ENCODE measurements at places on chromosomes 5 and 9.

- no peak for DNase-seq
Measured at GRCh38 chr5:154538492-154538891, 60.5 kb upstream of the HAND1 start.

DNA sequence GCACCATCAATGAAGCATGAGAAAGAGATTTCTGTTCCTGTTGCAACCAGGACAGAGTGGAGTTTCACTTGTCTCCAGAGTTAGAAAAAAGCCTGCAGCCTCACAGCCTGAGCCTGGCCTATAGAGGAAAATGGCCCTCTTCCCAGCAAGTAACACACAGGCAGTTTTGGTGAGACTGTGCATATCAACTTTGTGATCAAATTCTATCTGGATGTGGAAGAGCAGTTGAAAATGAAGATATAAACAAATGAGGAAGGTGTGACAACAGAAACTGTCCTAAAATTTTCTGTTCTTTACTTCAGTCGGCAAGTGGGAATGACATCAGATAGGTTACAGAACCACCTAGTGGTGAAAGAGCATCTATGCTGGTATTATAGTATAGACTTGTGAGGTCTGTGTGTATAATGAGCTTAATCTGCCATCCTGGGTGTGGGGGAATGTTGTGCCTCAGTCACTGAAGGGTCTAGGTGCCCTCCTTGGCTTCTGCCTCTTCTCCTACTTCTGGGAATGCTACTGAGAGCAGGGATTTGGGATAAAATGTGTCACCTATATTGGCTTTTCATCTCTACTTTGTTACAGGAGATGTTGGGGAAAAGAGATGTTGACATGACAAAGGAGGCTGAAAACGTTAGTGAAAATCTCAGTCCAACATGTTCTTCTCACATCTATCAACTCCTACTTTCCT is 28.2 kb downstream of the YIPF5 start:
- DNase-seq, result peak; percentile 64

GRCh38 chr9:119736491-119737454 is 367.5 kb upstream of the BRINP1 start:
- DNase-seq, result no peak

- peak; percentile 55 for DNase-seq
Measured at GRCh38 chr9:88106492-88106891, 31.8 kb downstream of the SPATA31C2 start.

DNA sequence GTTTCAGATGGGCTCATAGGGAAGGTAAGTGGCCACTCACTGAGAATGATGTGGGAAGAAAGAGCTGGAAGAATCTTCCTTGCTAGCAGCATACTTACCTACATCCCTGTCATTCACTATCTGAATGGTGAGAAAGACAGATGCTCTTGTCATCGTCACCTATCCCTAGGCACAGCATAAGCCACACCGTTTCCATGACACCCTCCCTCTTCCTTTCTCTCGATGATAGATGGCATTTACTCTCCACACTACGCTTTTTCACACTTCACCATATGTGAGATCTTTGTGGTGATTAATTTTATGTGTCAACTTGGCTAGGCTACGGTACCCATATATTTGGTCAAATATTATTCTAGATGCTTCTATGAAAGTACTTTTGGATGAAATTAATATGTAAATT is 44.4 kb upstream of the FER start:
- no peak for DNase-seq

DNA sequence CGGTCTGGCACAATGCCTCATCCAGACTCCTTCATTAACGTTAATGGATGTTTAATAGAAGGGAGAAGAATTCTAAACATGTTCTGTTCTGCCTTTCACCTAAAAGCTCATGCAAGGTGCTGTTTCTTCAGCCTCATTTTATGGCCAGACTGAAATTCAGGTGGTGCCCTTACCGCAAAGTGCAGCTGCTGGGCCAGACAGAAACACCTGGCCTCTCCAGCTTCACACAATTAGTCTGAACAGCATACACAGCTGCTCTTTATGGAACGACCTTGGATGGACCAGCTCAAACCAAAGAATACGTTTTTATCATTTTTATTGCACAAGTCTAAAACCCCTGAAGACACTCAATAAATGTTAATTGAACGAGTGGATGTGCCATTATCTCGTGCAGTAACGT is 4.6 kb downstream of the SNCAIP start:
- no peak for DNase-seq

DNA sequence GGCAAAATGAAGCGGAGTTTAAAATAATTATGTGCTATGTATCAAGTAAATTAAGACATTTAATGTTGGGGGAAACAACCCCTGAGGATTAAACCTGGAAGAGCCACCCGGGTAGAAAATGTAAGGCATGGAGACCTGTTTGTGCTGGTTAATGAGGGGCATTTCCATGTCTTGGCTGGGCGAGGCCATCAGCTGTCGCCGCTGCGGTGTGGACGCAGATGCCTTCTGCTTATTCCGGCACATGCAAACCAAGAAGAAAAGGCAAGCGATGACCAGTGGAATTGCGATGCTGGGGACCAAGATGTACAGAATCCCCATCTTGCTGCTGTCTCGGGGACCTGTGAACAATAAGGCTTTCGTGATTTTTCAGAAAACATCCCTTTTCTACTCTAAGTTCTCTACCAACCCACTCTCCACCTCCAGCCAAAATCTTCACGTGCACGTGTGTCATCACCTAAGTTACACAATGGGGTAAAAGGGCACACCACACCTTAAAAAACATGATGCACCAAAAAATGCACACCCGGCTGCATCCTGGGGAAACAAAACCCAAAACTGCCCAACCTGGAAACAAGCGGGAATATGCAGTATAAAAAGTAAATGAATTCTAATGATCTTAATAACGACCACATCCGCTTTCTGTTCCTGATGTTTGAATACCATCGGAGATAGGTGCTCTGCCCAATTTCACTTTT is 223.5 kb downstream of the ROR2 start:
- no peak for DNase-seq

DNA sequence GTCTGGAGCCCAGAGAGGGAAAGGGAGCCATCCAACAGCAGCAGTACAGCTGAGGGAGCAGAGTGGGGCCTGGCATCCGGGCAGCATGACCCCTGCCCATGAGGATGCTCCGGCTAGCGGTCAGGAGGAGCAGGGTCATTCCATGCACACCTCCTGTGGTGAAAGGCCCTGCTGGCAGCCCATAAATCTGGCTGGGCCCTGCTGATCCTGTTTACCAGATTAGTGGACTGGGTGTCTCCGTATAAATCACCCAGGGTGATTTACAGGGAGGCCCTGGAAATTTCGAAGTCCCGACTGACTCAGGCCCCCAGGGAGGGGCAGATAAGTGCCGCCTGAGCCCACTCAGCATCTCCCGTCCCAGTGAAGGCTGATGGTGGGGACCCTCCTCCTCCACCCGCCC is 117.6 kb upstream of the HAND1 start:
- DNase-seq, result no peak

- DNase-seq, result no peak
Measured at GRCh38 chr9:93460689-93461413, 7.5 kb upstream of the FAM120AOS start.

- no peak for DNase-seq
Measured at GRCh38 chr5:64514612-64515011, 8.8 kb downstream of the RGS7BP start.

DNA sequence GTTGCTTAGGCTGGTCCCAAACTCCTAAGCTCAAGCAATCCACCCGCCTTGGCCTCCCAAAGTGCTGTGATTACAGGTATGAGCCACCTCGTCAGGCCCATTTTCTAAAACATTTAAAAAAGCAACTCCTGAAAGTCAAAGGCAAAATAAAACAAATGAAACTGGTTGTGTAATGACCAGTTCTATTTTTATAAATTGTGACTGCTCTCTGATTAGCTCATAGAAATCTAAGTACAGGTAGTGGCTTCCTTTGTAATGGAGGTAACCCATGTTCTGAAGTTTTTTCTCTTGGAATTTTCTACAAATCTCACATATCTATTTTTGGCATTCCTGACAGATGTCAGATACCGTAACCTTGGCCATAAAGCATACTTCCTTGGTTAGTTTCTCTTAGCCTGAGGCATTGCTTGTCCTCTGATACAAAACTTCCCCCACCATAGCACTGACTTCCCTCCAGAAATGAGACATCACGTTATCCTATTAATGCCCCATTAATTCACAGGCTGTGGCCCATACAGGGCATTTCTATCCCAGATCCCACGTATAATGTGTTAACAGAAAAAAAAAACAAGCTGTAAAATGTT is 14.1 kb upstream of the AK3 start:
- DNase-seq, result no peak

- no peak for DNase-seq
Measured at GRCh38 chr5:64775291-64775690, 6.6 kb downstream of the CWC27 start.

DNA sequence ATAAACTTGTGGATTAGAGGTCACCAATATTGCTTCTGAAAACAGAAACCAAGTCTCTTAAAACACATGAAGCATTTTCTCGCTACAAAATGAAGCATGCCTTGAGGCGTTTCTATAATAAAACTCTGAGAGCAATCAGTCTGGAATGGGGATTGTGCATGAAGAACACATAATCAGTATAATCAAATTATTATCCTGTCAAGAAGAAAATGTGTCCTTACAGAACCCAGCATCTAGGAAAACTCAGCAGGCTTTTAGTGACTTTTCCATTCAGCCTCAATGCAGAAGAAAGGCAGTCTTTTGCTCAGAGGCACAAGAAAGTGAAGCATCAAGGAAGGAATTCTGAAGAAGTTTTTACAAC is 121.9 kb downstream of the CDH18 start:
- no peak for DNase-seq

DNA sequence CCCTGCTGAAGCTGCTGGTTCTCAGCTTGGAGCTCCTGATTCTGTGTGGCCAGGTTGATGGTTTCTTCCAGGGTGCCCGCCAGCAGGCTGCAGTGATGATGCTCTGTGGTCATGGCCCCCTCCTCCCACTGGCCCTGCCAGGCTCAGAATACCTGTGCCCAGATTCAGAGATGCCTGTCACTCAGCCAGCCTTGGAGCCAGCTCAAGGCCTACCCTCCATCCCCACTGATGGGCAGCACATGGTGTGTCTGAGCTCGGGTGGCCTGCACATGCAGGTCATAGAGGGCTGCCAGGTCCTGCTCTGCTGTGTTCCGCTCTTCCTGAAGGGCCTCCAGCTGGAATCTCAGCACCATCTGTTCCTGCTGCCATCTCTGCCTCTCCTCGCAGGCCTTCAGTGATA is 5.4 kb downstream of the SLC35A4 start:
- DNase-seq, result no peak

- peak; percentile 63 for DNase-seq
Measured at GRCh38 chr9:9790216-9790872, 822.5 kb downstream of the PTPRD start.

GRCh38 chr9:81266086-81266485 is 423.3 kb downstream of the TLE1 start:
- no peak for DNase-seq

GRCh38 chr5:33470544-33470943 is 29.8 kb downstream of the TARS1 start:
- peak; percentile 23 for DNase-seq

- no peak for DNase-seq
Measured at GRCh38 chr9:122367065-122367464, 3.8 kb upstream of the PTGS1 start.

GRCh38 chr9:105205787-105206495 is 38.5 kb upstream of the SLC44A1 start:
- DNase-seq, result no peak

DNA sequence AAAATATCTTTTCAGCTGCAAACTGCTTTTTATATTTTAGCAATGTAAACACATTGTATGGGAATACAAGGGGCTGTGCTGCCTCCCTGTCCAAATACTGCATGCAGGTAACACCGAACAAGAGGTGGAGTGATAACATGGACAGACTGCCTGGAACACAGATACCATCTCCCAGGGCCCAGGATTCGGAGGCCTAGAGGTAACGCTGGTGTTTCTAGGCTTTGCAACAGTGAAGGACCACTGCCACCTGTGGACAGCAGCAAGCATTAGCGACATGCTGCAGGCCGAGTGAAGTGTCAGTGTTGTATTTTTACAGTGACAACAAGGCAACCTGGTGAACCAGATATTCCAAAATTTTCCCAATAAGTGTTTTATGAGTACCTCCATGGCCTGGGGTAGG is 379.1 kb downstream of the DMRT2 start:
- peak; percentile 46 for DNase-seq

DNA sequence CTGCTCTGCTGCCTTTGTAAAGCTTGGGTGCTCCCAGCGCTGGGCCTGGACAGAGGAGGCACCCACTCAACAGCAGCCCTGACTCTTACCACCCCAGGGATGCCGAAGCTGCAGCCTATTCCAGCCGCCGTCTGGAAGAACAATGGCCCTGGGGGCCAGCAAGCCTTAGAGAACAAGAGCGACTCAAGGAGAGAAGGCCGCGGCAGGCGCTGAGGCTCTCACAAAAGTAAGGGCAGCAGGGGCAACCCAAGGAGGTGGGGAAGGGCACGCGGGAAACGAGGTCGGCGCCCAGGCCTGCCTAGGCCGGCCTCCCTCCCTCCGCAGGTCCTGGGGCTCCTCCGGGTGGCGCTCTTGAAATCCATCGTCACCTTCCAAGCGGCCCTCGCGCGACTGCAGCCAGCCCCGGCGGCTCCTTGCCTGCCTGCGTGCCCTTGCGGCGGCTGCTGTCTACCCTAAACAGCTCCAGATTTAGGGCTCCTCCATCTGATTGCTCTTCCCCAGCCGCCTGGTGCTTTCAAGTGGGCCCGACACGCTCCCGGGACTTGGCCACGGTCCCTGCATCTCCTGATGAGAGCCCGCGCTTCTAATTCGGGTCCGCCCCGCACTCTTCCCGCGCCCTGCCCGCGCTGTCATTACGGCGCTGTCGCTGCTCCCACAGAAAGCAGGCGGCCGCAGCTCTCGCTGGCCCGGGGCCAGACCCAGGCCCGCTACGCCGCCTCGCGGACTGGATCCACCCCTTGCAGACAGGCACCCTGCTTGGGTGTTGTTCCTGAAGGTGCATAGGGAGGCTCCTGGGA is 213.3 kb downstream of the SEMA6A start:
- DNase-seq, result no peak

DNA sequence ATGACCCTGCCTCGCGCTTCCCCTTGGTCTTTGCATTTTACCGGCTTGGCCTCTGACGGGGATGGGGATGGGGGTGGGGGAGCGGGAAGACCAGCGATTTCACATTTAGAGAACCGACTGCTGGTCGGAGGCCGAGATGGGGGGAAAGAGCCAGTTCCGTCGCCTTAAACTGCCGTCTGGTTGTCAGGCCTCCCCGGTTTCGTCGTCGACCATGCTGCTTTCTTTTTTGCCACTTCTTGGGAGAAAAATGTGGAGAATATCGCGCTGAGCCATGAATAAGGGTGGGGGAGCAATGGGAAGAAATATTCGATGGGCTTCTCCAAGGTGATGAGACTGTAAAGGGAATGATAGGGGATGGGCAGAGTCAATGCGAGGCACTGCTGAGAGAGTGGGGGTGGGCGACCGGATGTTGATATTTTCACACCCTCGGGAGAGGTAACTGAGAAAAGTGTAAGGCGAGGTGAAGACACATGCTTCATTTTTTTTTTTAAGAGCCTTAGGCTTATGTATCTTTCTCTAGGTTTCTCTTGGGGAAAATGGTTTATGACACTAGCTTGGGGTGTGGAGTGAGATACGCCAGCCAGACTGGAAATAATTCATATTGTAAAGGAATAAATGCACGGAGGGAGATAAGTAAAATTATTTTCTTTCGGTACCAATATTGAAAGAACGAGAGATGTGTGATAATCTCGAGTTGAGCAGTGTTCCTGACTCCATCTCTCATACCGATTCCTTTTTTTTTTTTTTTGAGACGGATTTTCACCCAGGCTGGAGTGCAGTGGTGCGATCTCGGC is 1.1 kb downstream of the KIF2A start:
- peak; percentile 65 for DNase-seq

- no peak for DNase-seq
Measured at GRCh38 chr9:78189461-78189860, 46.4 kb upstream of the CEP78 start.
